NCI-H460 (cell line): ENCODE measurements at places on chromosomes 7 and 10. TPM values are rescaled to one million over a fixed set of nuclear protein-coding genes. Genes with fewer than 3 reads are reported as not detected.

C10orf143 gene
- total RNA-seq, result 0.27 TPM in 1 of 2 replicates, not detected in the other

CACNA2D1 gene
- total RNA-seq, result 13.6 and 15.7 TPM in 2 replicates

DTX2 gene
- total RNA-seq, result 5.5 and 6.1 TPM in 2 replicates

GJD4 gene
- total RNA-seq, result not detected in 2 replicates

NAT16 gene
- 0.09 TPM in 1 of 2 replicates, not detected in the other for total RNA-seq

SCIN gene
- not detected in 2 replicates for total RNA-seq

CXCL12 gene
- not detected in 2 replicates for total RNA-seq

AKR1C4 gene
- total RNA-seq, result not detected in 2 replicates

PRSS2 gene
- total RNA-seq, result not detected in 2 replicates

LIPN gene
- not detected in 2 replicates for total RNA-seq

FAM25G gene
- total RNA-seq, result not detected in 2 replicates

DNA sequence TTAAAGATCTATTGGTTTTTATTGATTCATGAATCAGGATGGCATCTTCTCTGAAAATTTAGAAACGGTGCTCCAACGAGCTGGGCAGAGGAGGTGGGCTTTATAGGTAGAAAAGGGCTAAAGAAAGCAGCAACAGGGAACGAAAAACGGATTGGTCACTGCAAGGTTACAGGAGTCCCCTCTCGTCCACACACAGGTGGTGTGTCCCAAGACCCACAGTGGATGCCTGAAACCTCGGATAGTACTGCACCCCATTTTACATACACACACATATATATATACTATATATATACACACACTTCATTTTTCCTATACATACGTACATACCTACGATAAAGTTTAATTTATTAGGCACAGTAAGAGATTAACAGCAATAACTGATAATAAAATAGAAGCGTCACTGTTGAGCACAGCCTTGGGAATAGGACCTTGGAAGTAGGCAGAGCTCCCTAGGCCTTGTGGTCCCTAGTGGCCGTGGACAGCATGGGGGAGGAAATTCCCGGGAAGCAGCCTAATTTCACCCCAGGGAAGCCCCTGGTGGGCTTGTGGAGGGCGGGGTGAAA is 737 bp upstream of the NUB1 start:
- DNase-seq, result no peak

- no peak for DNase-seq
Observed at GRCh38 chr10:79239924-79240581, 107.2 kb upstream of the PPIF start.

DNA sequence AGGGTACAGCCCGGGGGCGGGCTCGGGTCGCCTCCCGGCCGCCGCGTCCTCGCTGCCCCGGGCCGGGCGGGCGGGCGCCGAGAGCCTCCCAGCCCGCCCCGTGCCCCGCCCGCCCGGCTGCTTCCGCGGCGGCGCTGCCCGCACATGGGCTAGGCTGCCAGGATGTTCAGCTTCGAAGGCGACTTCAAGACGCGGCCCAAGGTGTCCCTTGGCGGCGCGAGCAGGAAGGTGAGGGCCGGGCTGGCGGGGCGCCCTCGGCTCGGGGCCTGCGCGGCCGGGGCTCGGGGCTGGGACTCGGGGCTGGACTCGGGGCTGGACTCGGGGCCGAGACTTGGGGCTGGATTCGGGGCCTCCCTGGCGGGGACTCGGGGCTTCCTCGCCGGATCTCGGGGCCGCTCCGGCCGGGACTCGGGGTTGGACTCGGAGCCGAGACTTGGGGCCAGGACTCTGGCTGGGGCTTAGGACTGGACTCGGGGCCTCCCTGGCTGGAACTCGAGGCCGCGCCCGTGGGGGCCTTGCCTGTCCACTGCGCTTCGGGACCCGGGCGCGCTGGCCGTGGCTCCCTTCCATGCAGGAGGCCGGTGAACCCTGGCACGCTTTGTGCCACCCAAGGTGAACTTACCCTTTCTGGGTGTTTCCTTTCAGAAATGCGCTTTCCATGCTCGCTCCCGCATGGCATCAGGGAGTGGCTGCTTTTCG is 534 bp downstream of the UBE3C start:
- DNase-seq, result no peak

DNA sequence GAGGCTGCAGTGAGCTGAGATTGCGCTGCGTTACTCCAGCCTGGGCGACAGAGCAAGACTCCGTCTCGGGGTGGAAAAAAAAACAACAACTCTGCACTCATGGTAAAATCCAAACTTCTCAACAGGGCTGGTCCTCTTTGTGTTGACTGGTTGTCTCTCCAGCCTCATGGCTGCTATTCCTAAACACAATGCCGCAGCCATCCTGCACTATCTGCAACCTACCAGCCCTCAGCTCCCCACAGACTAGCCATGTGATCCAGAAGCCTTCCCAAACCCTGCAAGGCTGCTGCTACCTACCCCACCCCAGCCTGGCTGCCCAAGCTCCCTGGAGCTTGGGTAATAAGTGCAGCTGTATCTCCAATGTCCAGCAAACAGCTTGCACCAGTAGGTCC is 11.7 kb downstream of the ZYX start:
- no peak for DNase-seq

- no peak for DNase-seq
Observed at GRCh38 chr7:26991796-26992195, 104.0 kb downstream of the HOXA1 start.

- DNase-seq, result no peak
Observed at GRCh38 chr7:143289421-143289820, 1.3 kb downstream of the CASP2 start.

- DNase-seq, result peak; percentile 45
Observed at GRCh38 chr10:98589007-98589406, 142.3 kb upstream of the HPS1 start.

- DNase-seq, result no peak
Observed at GRCh38 chr10:116608686-116609594, 11.8 kb upstream of the PNLIPRP2 start.

GRCh38 chr7:150756858-150757257 is 19.6 kb downstream of the GIMAP5 start:
- DNase-seq, result no peak

- no peak for DNase-seq
Observed at GRCh38 chr10:122294511-122295450, 23.7 kb downstream of the BTBD16 start.

DNA sequence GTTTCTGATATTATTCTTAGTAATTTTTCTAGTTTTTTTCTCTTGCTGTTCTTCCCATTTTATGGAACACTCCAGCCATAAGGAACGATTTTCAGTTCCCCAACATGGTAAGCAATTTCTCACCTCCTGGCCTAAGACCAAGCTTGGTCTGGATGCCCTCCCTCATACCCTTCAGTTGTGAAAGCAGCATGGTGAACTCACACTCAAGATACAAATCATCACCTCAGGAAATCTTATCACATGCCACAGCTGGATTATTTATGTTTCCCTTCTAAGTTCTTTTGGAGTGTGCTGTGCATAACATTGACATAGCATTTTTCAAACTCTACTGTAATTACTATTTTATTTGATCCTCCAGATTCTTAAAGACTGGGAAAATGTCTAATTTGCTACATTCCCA is 216.6 kb downstream of the AGMO start:
- no peak for DNase-seq

- no peak for DNase-seq
Observed at GRCh38 chr7:78955329-78955728, 498.1 kb downstream of the MAGI2 start.

- DNase-seq, result no peak
Observed at GRCh38 chr10:33046792-33047191, 88.8 kb upstream of the ITGB1 start.

DNA sequence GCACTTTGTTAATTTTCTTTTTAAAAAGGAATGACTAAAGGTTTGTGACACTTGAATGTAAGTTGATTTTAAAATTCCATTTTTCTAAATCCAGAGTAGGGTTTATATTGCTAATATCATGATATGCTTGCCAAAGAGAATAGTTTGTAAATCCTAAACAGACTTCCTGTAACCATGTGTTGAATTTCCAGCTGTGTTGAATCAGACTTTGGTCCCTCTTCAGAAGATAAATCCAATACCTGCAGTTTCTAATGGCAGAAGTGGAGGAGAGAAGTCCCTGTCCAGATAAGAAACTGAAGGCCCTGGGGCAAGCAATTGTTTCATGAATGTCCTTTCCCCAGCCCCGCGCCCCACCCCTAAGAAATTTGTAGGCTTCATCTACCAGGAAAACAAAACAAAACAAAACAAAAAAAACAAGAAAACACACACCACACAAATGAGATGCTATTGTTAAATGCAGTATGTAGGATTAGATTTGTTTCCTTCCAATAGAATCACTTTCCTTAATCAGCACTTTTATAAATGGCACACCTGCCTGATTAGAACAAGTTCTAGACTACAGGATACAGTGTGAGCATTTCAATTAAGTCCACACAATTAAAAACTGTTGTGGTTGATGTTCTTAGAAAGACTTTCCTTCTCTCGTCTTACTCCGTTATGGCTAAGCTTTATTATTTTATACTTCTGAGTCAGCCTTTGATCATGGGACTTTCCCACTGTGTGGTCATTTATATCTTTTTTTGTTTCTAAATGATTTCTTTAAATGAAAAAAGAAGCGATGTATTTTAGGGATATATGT is 122.8 kb downstream of the KAT6B start:
- DNase-seq, result no peak

DNA sequence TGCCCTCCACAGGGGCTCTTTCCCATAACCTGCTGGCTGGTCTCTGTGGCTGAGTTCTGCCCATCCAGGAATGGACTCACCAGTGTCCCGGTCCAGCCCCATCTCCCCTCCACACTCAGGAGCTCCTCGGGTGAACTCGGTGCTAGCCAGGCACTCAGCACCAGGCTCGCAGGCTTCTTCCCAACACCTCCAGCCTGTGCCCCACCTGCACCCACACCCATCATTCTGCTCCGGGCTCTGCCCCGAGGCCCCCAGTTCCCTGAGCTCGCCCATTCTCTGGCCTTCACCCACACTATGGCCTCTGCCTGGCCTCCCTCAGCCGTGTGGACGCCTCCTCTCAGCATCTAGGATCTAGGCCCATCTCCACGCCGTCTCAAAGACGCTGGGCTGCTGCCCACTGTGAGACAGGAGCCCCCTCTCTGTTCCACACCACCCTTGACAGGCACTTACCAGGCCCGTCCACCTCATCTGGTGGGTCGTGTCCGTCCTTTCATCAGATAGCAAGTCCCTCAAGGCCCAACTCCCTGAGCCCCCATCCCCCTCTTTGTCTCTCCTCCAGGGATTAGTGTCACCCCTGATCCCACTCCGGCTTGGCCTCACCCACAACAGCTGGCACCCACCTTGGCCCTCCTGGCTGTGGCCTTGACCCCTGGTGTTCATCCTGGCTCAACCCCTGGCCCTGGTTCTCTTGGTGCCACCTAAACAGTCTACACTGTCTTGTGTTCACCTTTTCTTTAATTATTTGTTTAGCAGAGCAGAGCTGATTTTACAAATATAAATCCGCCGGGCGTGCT is 76.0 kb upstream of the FAM20C start:
- DNase-seq, result no peak

- no peak for DNase-seq
Observed at GRCh38 chr7:77537136-77537777, at the start of gene PTPN12. PTPN12 (plus strand) TSS chr7:77537295; CDS start chr7:77537547, 252 bp downstream.

DNA sequence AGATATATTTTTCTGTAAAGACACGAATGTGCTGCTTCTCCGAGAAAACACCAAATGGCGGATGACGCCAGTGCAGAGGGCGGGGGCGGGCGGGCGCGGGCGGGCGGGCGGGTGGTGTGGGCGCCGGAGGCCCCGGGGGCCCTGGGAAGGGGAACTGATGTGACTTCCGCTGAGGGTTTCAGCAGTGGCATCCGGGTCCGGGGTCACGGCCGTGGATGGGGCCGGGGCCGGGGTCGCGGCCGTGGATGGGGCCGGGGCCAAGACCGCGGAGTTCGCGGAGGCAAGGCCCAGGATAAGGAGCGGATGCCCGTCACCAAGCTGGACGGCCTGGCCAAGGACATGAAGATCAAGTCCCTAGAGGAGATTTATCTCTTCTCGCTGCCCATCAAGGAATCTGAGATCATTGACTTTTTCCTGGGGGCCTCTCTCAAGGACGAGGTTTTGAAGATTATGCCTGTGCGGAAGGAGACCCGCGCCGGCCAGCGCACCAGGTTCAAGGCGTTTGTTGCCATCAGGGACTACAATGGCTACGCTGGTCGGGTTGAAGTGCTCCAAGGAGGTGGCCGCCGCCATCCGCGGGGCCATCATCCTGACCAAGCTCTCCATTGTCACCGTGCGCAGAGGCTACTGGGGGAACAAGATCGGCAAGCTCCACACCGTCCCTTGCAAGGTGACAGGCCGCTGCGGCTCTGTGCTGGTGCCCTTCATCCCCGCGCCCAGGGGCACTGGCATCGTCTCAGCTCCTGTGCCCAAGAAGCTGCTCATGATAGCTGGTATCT is 20.3 kb upstream of the IGF2BP3 start:
- DNase-seq, result no peak

DNA sequence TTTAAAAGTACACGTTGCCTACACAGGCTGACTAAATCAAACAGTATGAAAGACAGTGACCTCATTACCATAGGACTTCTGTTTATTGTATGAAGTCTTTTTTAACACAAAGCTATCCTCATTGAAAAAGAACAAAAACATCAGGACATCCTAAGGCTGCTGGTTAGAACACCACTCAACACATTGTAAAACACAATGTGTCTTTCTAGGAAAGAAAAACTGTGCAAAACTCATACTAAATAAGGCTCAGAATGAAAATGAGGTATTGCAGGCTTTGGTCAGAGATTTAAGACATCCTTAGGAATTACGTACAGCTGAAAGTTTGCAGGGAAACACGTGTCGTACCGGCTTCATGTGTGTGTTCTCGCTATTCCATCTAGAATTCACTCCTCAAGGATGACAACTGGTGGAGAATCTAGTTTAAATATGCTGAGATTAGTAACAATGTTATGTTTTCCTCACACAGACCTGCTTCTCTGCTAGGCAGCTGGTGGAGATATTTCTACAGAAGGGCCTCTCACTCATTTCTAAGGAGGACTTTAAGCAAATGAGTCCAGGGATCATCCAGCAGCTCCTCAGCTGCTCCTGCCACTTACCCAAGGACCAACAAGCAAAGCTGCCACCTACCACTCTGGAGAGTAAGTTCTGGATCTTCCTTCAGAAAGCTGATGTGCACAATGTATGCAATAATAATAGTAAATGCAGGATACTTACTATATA is 29.3 kb downstream of the SLC39A12 start:
- no peak for DNase-seq

GRCh38 chr10:60203993-60204618 is 185.6 kb downstream of the ANK3 start:
- DNase-seq, result peak; percentile 46

DNA sequence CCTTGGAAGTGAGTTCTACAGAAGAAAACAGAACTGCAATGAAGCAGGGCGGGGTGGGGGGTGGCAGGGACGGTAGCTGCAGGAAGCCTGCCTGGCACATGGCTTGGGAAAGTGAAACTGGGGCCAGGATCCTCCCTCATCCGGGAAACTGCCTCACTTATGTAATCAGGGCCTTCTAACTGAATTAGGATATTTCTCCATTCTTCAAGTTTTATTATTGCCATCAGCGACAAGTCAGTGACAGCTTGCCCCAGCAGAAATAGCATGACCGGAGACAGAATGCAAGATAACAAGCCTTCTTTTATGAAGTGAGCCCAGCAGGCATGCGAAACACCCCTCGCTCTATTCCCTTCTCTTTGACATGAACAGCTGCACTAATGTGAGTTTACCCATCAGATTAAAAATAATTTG is 77.5 kb upstream of the CACUL1 start:
- no peak for DNase-seq
